Progenitor cell of endocrine pancreas (in vitro differentiated cells): ENCODE measurements at places on chromosomes 6 and 20. TPM values are rescaled to one million over a fixed set of nuclear protein-coding genes. Genes with fewer than 3 reads are reported as not detected.

RAET1E gene
- not detected in 2 replicates for total RNA-seq

TSBP1 gene
- total RNA-seq = not detected in 2 replicates

- no peak overlapping the region for H3K4me3 ChIP-seq
- peaks cover 12% of the 10 kb centered on the region for H3K36me3 ChIP-seq
- H3K27me3 ChIP-seq = no peaks in the 10 kb centered on the region
- no peak for DNase-seq
Measured at GRCh38 chr6:80442366-80442765, 335.9 kb downstream of the BCKDHB start.

DNA sequence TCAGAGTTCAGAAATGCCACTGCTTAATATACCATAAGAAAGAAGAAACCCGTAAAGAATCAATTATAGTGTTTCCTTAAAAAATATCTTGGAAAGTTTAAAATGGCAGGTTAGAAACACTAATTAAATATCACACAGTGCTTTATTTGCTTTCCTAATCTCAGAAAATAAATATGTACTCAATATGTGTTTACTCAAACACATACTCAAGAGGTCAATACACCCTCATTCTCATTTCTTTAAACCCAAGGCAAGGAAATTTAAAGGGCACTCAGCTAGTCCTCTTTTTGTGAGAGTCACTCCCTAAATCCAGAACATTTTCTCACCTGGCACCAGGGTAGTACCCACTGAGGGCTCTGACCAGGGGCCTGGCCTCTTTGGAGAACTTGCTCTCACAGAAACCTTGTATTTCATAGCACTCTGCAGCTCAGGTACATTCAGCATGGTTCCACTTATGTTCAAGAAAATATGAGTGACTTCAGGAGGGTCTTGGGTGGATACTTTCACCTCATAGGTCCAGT, 38.2 kb downstream of the ROS1 start:
- peaks cover 57% of the 10 kb centered on the region for H3K4me1 ChIP-seq
- H3K36me3 ChIP-seq = no peaks in the 10 kb centered on the region
- peak overlapping the region; percentile 46 for H3K27ac ChIP-seq
- peak overlapping the region; percentile 11 for H3K4me3 ChIP-seq
- no peaks in the 10 kb centered on the region for H3K27me3 ChIP-seq
- DNase-seq = no peak

DNA sequence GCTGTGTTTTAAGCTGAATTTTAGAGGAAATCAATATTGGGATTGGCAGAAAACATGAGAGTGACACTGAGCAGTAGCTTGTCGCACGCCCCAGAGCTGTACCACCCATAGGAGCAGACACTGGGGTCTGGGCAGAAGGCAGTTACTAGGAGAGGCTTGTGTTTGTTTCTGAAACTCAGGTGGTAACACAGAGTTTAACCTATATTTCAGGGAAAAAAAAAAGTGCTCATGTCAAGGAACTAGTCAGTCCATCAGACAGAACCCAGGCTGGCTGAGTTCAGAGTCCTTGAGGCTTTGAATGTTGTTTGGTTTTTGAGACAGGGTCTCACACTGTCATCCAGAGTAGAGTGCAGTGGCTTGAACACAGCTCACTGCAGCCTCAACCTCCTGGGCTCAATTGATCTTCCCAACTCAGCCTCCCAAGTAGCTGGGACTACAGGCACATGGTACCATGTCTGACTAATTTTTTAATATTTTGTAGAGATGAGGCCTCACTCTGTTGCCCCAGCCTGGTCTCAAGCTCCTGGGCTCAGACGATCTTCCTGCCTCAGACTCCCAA, 6.6 kb downstream of the SLC22A1 start:
- no peak for DNase-seq
- no peak overlapping the region for H3K27ac ChIP-seq
- H3K27me3 ChIP-seq = no peaks in the 10 kb centered on the region
- H3K36me3 ChIP-seq = peaks cover 19% of the 10 kb centered on the region
- no peaks in the 10 kb centered on the region for H3K4me1 ChIP-seq

DNA sequence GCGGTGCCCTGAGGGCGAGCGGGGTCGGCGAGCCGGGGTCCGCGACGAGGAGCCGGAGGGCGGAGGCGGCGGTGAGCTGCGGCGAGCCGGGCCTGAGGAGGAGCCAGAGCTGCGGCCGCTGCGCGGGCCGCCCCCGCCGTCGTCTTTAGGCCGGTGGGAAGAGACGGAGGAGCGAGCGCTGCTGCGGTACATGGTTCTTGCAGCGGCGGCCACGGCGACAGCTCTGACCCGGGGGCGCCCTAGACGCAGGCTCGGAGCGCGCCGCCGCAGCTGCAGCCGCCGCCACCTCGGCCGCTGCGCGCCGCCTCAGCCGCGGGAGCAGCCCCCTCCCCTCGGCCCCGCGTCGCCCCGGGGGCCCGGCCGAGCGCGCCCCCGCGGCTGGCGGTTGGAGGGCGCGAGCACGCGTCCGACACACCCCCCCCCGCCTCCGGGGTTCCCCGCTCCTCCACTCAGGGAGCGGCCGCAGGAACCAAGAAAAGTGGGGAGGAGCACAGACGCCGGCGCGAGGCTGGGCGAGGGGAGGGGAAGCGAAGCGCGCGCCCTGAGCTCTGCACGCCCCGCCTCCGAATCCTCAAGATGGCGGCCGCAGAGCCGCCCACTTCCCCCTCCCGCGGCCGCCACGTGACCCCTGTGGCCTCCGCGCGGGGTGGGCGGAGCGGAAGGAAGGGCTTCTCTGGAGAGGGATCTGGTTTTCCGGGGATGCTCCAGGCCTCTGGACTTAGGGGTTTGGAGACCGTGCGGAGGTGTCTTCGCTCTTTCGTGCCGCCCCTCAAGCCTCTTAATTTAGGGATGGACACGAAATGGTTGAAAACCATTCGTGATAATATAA, at the start of gene ZNF318:
TSS of gene ZNF318 (minus strand) at position 474 of the 829 bp plus-strand sequence. CDS start at position 192, 282 bp downstream.
- peaks cover 11% of the 10 kb centered on the region for H3K4me1 ChIP-seq
- peak within 1 kb of the TSS; percentile 85 for H3K4me3 ChIP-seq
- peak within 1 kb of the TSS; percentile 91 for H3K27ac ChIP-seq
- no peaks in the 10 kb centered on the region for H3K27me3 ChIP-seq
- DNase-seq = peak; percentile 92
- H3K36me3 ChIP-seq = peaks cover 8% of the 10 kb centered on the region

- H3K27ac ChIP-seq = no peak overlapping the region
- peaks cover 6% of the 10 kb centered on the region for H3K4me1 ChIP-seq
- DNase-seq = no peak
- no peak overlapping the region for H3K4me3 ChIP-seq
Measured at GRCh38 chr6:141548966-141549365, 583.8 kb upstream of the GJE1 start.

- no peak overlapping the region for H3K27ac ChIP-seq
- H3K4me3 ChIP-seq = no peak overlapping the region
- DNase-seq = no peak
- H3K27me3 ChIP-seq = no peaks in the 10 kb centered on the region
- H3K36me3 ChIP-seq = no peaks in the 10 kb centered on the region
Measured at GRCh38 chr6:25217829-25218228, 61.3 kb upstream of the CARMIL1 start.

- no peaks in the 10 kb centered on the region for H3K36me3 ChIP-seq
- no peaks in the 10 kb centered on the region for H3K27me3 ChIP-seq
- H3K27ac ChIP-seq = no peak overlapping the region
- H3K4me1 ChIP-seq = peaks cover 1% of the 10 kb centered on the region
- no peak overlapping the region for H3K4me3 ChIP-seq
- DNase-seq = no peak
Measured at GRCh38 chr6:107144666-107145065, 29.4 kb upstream of the BEND3 start.

GRCh38 chr20:32697608-32698007, 23.9 kb upstream of the C20orf203 start:
- no peak overlapping the region for H3K4me3 ChIP-seq
- DNase-seq = no peak
- no peaks in the 10 kb centered on the region for H3K27me3 ChIP-seq
- peaks cover 5% of the 10 kb centered on the region for H3K4me1 ChIP-seq
- H3K36me3 ChIP-seq = peaks cover 27% of the 10 kb centered on the region

DNA sequence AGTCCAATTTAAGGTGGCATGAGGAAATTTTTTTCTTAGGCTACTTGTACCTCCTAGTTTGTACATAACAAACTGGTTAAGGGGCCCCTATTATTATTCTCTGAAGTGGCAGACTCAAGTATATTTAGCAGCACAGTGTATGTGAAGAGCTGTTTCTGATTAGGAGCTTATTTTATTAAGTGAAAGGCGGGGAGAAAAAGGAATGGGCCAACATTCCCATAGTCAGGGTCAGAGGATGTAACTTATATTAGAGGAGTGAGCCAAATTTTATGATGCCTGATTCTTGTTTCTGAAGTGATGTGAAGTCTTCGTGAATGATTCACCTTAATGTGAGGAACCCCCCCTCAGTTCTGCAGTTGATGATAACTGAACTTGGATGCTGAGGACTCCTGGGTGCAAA, 2.8 kb downstream of the HECA start:
- no peak for DNase-seq
- peak overlapping the region; percentile 84 for H3K4me3 ChIP-seq
- H3K27ac ChIP-seq = no peak overlapping the region
- peaks cover 3% of the 10 kb centered on the region for H3K27me3 ChIP-seq
- peaks cover 7% of the 10 kb centered on the region for H3K4me1 ChIP-seq
- H3K36me3 ChIP-seq = peaks cover 2% of the 10 kb centered on the region

GRCh38 chr6:4794140-4794707, 18.0 kb downstream of the CDYL start:
- H3K27me3 ChIP-seq = no peaks in the 10 kb centered on the region
- DNase-seq = no peak
- H3K4me1 ChIP-seq = peaks cover 24% of the 10 kb centered on the region
- no peak overlapping the region for H3K27ac ChIP-seq
